Heart right ventricle (tissue), 16 donors: ENCODE measurements at places on chromosomes 11 and 22.

- no peaks in the 10 kb centered on the region for H3K27me3 ChIP-seq
- no peaks in the 10 kb centered on the region for H3K4me1 ChIP-seq
- H3K36me3 ChIP-seq, result no peaks in the 10 kb centered on the region
- DNase-seq, result no peak
Measured at GRCh38 chr22:36102995-36103394, 57.6 kb downstream of the APOL3 start.

GRCh38 chr11:129346916-129347315, 28.7 kb upstream of the BARX2 start:
- no peaks in the 10 kb centered on the region for H3K27me3 ChIP-seq
- no peaks in the 10 kb centered on the region for H3K4me1 ChIP-seq
- no peak overlapping the region for H3K27ac ChIP-seq
- H3K4me3 ChIP-seq, result no peak overlapping the region
- DNase-seq, result no peak

DNA sequence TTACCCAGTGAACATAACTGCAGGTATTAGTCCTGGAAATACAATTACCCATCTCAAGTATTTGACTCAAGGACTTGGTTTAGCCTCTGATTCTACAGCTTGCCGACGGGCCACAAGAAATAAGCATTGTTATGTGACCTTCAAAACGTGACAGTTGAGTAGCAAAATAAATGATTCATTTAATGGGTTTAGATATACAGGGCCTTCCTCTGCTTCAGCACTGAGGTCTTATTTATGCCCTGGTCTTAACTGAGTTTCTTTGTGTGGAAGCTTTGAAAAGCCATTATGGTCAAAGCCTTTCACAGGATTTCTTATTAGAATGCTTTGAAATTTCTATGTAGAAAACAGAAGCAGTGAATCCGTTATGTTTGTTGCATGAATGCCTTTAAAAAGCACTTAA, 899.2 kb upstream of the API5 start:
- H3K4me1 ChIP-seq, result no peaks in the 10 kb centered on the region
- H3K4me3 ChIP-seq, result no peak overlapping the region
- peaks cover 7% of the 10 kb centered on the region for H3K27me3 ChIP-seq
- DNase-seq, result no peak
- H3K27ac ChIP-seq, result no peak overlapping the region

DNA sequence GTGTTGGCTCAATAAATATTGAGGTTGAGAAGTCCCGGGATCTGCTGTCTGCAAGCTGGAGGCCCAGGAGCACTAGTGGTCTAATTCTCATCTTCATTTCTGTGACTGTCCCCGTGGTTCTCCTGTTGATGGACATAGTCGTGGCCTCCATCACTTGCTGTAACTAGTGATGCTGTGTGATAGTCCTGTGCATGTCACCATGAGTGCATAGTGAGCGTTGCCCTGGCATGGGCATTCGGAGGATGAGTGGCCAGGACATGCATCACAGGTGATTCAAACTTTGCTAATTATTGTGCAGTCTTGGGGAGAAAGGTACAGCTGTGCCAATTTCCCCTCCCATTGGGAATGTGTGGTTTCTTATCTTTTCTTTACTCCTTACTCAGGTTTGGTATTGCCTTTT, 902.2 kb downstream of the BRD1 start:
- no peak overlapping the region for H3K4me3 ChIP-seq
- H3K27me3 ChIP-seq, result peaks cover 25% of the 10 kb centered on the region
- no peaks in the 10 kb centered on the region for H3K36me3 ChIP-seq
